NCI-H146 (cell line): ENCODE measurements at places on chromosomes 2 and 18.

DNA sequence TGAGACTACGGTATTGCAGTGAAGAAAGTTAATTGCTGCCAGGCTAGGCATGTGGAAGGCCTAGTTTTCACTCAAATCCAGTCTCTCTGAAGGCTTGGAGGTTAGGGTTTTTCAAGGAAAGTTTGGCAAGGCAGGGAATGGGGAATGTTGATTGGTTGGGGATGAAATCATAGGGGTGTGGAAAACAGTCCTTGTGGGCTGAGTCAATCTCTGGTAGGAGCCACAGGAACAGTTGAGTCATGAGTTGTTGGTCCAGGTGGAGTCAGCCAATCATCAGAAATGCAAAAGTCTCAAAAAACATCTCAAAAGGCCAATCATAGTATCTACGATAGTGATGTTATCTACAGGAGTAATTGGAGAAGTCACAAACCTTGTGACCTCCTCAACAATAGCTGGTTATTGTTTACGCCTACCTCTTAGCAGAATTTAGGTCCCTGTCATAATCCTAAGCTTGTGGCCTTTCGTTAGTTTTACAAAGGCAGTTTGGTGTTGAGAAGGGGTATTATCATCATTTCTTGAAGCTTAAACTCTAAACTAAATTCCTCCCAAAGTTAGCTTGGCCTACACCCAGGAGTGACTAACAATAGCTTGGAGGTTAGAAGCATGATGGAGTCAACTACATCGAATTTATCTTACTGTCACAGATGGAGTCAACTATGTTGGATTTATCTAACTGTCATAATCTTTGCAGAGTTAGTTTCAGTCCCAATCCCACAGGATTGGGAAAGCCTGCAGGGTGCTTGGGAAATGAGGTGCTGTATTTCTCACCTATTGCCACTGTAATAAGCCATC is 33.7 kb upstream of the APCDD1 start:
- no peak for DNase-seq

GRCh38 chr2:20346565-20347381 is 3.9 kb downstream of the PUM2 start:
- no peak for DNase-seq

DNA sequence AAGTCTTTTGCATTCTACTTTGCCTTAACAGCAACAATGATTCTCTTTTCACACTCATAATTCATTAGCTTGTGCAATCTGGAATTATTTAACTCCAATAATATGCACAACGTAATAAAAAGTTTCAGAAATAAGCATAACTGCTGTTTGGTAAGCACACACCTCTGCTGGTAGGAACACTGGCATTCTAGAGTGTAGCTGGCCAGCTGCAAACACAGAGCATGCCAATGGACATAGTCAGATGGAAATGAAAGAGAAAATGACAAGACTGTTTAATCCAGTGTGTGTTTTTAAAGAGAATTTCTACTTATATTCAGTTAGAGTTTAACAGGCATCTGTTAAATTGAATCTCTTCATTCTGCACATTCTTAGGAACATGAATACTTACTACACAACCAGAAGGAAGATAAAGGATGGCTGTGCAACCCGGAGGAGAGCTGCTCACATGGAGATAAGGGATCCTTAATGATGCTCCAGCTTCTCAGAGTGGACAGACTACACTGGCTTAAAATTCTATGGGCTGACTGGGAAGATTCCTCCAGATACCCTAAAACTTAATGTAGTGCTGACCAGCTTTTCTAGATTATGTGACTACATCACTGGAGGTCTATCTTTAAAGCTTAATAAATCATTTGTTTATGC is 94.6 kb upstream of the CHAC2 start:
- DNase-seq: no peak

DNA sequence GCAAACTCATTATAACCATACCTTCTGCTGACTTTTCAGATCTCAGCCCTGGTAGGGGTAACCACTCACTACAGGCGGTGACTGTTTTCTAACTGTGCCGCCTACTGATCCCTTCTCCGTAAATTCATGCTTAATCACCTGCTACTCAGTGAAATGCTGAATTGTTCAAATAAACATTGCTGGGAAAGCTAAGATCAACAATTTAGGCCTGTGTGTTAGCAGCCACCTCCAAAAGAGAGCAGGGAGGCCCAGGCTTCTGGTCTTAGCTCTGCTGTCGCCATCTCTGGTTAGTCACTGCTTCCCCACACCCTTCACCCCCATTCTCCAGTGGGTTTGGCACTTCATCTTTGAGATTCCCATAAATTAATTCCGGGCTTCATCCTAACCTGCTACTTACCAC is 21.8 kb upstream of the NT5C1B start:
- no peak for DNase-seq

DNA sequence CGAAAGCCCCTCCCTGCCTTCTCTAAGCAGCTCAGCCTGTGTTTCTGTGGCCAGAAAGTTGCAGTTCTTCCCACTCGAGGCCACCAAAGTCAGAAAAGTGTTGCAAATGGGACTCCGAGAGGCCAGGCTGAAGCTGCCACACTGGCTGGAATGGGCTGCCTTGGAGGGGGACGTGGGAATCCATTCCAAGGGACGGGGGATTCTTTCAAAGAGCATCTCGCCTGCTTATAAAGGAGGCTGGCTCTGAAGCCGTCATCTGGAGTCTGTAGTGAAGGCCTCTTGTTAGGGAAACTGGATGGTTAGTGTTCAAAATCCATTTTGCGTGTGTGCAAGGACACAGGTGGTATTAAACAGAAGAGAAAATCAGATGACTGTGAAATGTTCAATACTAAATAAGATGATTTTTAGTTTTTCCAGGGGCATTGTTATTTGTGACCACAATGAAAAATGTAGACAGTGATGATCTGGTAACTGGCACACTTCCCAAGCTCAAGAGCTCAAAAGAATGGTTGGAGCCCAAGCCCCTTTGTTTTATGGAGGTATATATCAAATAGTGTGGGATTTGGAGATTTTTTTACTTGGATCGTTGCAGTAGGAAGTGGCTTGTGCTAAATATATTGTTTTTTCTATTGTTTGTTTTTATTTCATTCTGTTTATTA is 782 bp downstream of the FAM228B start:
- peak; percentile 73 for DNase-seq

GRCh38 chr2:69781321-69782248 is 39.7 kb downstream of the ANXA4 start:
- peak; percentile 69 for DNase-seq

GRCh38 chr2:144249035-144249637 is 270.8 kb downstream of the ZEB2 start:
- no peak for DNase-seq

- no peak for DNase-seq
Observed at GRCh38 chr2:191347881-191348280, 102.7 kb downstream of the MYO1B start.

GRCh38 chr2:145626301-145626700 is 1106.4 kb upstream of the ZEB2 start:
- no peak for DNase-seq

DNA sequence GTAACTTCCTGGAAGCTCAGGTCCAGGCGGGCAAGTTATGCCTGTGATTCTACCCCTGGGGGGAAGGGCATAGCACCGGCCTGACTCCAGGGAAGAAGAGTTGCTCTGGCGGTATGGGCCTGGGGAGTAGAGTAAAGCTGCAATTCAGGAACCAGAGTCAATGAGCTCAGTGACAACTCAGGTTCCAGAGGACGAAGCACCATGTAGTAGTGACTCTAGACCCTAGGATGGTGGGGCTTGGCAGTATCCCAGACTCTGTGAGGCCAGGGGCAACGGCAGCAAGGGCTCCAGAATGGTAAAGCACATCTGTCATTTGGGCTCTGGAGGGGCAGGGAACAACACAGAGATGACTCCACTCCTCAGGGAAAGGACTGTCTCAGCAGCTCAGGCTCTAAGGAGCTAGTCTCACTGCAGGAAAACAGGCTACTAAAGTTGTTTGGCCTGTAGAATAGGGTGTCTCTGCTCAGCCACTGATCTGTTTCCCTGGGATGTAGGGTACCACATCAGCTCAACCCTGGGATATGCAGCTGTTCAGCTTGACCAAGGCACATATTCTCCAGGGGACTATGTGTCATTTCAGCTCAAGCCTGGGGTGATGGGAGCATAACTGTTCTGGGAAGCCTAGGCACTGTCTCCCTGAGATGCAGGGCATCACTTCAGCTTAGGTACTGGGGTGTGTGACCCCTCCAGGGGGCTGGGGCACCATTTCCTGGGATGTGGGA is 36.2 kb upstream of the RHOB start:
- no peak for DNase-seq

GRCh38 chr18:388200-388599 is 112.3 kb downstream of the COLEC12 start:
- no peak for DNase-seq

DNA sequence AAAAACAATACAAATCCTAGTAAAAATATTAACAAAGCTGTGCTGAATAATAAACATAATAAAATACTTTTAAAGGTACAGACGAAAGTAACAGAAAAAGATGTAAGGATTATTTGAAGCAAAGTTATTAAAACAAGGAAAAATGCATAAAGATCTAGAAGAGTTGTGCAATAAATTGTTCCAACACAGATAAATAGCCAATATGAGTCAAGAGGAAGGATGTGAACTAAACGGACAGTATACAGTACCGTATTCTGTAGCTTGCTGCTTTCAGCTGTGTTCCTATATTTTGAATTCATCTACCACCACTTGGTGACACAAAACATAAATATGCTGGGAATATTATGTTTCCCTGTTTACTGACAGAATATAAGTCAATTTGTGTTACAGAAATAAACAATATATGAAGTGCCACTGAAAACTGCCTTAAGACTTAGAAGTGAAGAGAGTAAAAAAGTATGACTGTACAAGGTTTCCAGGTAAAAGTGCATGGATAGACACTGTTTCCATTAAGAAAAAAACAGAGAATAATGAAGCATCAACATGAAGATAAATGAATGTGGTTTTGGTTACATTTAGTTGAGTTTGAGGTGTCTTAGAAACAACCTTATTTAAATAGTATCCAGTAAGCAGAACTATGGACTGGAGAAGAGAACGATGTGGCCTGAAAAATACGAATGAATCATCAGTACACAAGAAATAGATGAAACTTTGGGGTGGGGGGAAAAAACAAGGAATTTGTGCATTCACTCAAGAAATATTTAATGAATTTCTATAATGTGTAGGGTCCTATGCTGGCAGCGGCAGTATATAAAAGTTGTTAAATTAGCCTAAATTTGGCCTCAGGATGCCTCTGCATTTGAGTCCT is 13.1 kb downstream of the PPP3R1 start:
- DNase-seq: no peak

- peak; percentile 16 for DNase-seq
Observed at GRCh38 chr2:164542581-164543021, 78.7 kb downstream of the GRB14 start.

- DNase-seq: no peak
Observed at GRCh38 chr2:236643480-236643879, 73.9 kb downstream of the ACKR3 start.

GRCh38 chr18:3354506-3354905 is 92.6 kb downstream of the MYL12B start:
- no peak for DNase-seq

- no peak for DNase-seq
Observed at GRCh38 chr2:235850771-235851551, 317.2 kb downstream of the GBX2 start.

DNA sequence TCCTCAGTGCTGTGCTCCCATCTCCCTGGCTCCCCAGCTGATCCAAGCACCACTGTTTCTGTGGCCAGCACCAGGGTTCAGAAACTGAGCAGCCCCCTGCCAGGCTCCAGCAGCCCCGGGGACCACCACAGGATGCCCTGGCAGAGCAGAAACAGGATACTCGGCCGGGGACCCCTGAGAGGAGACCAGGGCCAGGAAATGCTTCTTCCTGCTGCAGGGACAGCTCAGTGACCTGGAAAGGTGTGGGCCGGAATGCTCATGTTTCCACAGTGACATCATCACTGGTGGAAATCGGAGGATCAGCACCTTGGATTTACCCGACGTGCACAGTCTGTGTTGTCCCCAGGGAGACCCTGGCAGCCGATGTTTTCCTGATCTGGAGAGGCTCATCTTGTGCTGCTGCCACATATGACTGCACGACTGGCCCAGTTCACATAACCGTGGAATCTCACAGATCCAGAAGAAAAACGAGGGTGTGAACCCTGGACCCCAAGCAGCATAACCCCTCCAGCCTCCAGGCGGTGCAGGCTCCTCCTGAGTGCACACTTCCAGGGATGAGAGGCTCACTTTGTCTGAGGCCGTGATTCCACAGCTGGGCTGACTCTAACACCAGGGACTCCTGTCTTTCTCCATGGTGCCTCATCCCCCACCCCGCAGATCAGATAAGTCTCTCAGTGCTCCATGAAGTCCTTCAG is 58.0 kb downstream of the DDX1 start:
- no peak for DNase-seq

GRCh38 chr2:221506469-221506868 is 65.6 kb downstream of the EPHA4 start:
- DNase-seq: no peak

- no peak for DNase-seq
Observed at GRCh38 chr18:49185623-49186022, 234.9 kb upstream of the SMAD7 start.

DNA sequence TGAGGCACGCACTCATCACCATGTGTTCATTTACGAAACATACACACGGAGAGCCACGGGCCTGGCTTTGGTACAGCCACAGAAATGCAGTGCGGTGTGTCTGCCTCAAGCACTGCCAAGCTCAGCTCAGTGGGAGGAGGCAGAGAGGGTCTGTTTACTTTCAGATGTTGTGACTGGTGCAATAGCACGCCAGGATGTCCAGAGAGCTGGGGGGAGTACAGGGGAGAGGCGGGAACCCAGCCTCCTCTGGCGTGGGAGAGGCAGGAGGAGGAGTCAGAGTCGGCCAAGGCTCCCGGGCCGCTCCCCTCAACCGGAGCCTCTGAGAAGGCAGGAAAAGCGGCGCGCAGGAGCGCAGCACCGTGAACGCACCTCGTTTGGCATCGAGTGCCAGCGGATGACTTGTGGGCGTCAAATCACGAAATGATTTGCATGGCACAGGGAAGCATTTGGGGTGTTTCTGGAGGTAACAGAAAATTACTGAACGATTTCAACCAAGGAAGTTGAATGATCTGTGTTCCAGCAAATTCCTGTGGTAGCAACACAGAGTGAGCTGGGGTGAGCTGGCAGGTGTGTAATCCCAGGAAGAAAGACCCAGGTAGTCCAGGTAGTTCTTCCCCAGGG is 143.0 kb downstream of the ZNF516 start:
- peak; percentile 85 for DNase-seq

DNA sequence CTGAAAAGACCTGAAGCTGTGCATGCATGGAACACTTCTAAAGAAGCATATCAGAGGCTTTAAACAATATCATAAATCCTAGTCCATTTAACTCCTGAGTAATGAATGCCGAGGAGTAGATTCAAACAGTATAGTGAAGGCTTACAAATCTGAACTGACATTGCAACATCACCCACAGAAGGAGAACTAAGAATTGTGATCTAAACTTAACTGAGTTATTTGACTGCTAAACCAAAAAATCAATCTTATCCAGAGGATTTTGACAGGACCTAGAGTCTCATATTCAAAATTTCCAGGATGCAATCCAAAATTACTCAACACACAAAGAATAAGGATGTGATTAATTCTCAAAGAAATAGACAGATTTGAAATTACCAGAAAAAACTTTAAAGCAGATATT is 181.0 kb downstream of the SLC39A10 start:
- DNase-seq: no peak

GRCh38 chr2:12376025-12376424 is 340.7 kb upstream of the TRIB2 start:
- DNase-seq: no peak
